GM12878 (cell line): ENCODE measurements at places on chromosomes 5 and 9. TPM values are rescaled to one million over a fixed set of nuclear protein-coding genes. Genes with fewer than 3 reads are reported as not detected.

DNA sequence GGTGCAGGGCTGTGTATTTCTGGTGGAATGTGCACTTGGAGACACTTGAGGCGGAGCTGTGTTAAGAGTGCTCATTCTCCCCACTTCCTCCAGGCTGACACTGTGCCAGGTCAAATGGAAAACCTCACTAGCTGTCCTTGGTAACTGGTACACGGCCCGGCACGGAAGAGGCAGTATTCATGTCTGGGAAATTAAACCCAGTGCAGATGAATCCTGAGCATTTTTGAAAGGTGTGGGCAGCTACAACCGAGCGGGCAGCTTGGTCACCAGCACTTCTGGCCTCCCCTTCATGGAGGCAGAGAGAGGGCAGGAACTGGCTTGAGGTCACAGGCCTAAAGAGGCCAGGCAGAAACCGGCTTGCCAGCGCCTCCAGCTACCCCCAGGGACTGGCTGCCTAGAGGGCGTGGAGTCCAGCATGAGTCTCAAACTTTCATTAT, 1.6 kb downstream of the CLPTM1L start:
- peak overlapping the region; percentile 89 for H3K4me3 ChIP-seq
- H3K36me3 ChIP-seq: peaks cover 18% of the 10 kb centered on the region
- DNase-seq: no peak

Gene PSAT1
- polyA plus RNA-seq: 126 and 130 TPM in 2 replicates

Gene GLRA1
- polyA plus RNA-seq: not detected in 2 replicates

- DNase-seq: no peak
- no peak overlapping the region for H3K27ac ChIP-seq
- no peak overlapping the region for H3K4me3 ChIP-seq
- H3K36me3 ChIP-seq: no peaks in the 10 kb centered on the region
- no peaks in the 10 kb centered on the region for H3K4me1 ChIP-seq
Measured at GRCh38 chr5:17123010-17123409, 94.4 kb upstream of the BASP1 start.

DNA sequence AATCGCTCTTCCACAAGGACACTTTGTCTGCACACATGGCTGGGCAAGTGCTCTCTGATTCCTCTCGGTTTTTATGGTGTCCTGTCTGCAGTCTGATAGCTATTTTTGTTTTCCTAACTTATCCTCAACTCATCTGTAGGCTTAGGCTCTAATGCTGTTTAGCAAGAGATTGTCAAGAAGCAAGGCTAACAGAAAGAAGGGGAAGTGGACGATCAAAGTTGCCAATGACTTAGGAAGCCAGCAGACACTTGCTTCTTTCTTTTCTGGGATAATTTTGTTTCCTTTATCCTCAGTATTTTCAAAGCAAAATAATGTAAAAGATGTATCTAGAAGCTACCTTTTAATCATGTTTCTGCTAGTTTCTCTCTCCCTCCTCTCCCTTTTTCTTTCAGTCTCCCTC, 130.7 kb downstream of the PRKACG start:
- no peaks in the 10 kb centered on the region for H3K27me3 ChIP-seq
- no peak for DNase-seq
- no peak overlapping the region for H3K4me3 ChIP-seq
- no peaks in the 10 kb centered on the region; the same call in 1 of the 2 replicates for H3K36me3 ChIP-seq

Gene OMD
- 0.50 and 0.70 TPM in 2 replicates for polyA plus RNA-seq

Gene GPR150
- polyA plus RNA-seq: 0.50 and 0.76 TPM in 2 replicates

GRCh38 chr5:130616161-130616560, 548.9 kb downstream of the HINT1 start:
- no peaks in the 10 kb centered on the region for H3K36me3 ChIP-seq
- DNase-seq: no peak
- H3K4me3 ChIP-seq: no peak overlapping the region
- H3K4me1 ChIP-seq: no peaks in the 10 kb centered on the region
- no peak overlapping the region for H3K27ac ChIP-seq

- H3K36me3 ChIP-seq: no peaks in the 10 kb centered on the region
- H3K4me1 ChIP-seq: peaks cover 3% of the 10 kb centered on the region; the same call in 1 of the 2 replicates
- DNase-seq: peak; percentile 51
Measured at GRCh38 chr9:130834371-130835336, at the start of gene ABL1. TSS of gene ABL1 (plus strand) at chr9:130835254. CDS start at chr9:130835447, 193 bp downstream.

DNA sequence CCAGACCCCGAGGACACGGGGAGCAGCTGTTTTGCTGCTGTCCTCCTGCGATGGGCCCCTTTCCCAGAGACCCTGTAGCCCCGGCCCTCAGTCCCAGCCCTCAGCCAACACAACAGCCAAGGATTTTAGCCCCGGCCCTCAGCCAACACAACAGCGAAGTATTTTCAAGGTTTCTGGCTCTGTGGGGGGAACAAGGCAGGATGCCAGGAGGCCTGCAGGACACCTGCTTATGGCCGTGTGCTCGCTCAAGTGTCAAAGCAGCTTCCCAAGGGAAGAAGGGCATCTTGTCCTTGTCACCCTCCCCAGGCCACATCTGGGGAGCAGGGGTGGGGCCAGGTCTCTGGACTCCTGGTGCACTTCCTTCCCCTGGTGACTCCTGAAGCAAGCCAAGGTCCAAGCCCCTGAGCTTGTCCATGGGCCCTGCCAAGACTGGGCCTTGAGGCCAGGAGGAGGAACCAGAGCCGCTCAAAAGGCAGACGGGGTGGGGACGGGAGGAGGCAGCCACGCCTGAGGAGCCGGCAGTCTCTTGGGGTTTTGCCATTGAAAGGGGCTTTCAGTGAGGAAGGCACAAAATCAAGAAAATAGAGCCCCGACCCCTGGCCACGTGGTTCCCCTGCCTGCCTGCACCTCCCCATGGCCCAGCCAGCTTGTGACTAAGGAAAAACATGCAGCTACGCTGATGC, 10.8 kb downstream of the KCNT1 start:
- no peak for DNase-seq
- H3K4me1 ChIP-seq: no peaks in the 10 kb centered on the region
- no peaks in the 10 kb centered on the region for H3K27me3 ChIP-seq
- H3K4me3 ChIP-seq: no peak overlapping the region
- H3K27ac ChIP-seq: no peak overlapping the region

GRCh38 chr5:36364473-36364872, 62.8 kb upstream of the RANBP3L start:
- no peaks in the 10 kb centered on the region; the same call in 1 of the 2 replicates for H3K4me1 ChIP-seq
- no peak overlapping the region for H3K27ac ChIP-seq
- DNase-seq: no peak
